ENCODE measurements at places on chromosomes 2 and 18.

GRCh38 chr2:132978840-132979239 is 308.8 kb upstream of the LYPD1 start:
- DNase-seq = no peak

DNA sequence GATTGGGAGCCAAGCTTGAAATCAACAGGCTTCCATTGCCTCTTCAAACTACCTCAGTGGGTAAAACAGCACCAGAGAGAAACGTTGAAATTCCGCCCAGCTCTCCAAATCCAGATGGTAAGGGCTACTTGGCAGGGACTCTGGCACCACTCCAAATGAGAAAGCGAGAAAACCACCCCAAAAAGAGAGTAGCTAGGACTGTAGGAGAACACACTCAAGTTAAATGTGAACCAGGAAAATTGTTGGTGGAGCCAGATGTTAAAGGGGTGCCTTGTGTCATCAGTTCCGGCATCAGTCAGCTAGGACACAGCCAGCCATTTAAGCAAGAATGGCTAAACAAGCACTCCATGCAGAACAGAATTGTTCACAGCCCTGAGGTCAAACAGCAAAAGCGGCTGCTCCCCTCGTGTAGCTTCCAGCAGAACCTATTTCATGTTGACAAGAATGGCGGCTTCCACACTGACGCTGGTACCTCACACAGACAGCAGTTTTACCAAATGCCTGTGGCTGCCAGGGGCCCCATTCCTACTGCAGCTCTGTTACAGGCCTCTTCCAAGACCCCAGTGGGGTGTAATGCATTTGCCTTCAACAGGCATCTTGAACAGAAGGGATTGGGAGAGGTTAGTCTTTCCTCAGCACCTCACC is 167.3 kb downstream of the ASXL3 start:
- DNase-seq = no peak

DNA sequence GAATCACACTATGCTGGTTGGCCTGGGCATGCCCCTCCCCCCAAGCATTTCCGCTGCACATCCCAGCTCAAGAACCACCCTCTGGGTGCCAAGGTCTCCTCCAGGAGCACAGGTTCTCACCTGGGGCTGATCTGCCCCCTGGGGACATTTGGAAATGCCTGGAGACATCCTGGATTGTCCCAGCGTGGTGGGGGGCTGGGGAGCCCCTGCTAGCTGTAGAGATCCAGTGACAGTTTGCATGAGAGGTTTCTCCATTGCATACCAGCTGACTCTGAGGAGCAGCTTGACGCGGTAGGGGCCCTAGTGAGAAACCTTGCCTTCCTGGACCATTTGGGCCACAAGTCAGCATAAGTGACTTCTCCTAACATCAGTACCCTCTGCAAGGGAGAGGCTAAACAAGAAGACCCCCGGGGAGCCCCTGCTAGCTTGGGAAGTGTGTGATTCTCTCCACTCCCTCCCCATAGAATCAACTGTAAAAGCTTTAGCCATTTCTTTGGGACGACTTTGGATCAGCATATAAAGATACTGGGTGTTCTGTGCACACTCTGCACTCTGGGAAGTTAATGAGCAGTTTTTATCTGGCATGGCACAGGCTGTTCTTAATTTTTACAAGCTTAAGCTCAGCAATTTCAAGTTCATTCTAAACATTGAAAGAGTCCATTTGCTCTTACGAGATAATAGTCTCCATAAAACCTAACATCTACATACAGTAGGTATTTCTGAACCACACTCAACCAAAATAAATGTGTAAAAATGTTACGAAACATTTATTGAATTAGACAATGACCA is 94.1 kb downstream of the GBX2 start:
- DNase-seq = no peak

DNA sequence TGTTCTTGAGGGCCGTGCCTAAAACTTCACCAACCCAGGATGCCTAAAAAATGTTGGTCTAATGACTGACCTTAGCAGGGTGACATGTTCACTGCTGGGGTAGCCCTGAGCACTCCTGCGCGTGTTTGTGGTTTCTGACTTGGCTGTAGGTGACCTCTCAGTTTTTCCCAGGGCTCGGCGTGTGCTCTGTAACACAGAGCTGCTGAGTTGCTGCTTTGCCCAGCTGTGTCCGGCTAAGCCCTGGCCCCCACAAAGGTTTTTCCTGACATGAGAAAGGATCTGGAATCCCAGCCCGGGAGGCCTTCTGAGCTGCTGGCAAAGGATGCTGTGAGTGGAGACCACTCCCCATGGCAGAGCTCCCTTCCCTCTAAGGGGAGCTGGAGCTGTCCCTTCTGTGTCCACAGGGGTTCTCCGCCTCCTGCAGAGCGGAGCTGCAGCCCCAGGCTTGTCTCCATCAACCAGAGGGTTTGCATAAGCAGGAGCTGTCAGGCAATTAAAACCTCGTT is 52.7 kb downstream of the CRIM1 start:
- no peak for DNase-seq

DNA sequence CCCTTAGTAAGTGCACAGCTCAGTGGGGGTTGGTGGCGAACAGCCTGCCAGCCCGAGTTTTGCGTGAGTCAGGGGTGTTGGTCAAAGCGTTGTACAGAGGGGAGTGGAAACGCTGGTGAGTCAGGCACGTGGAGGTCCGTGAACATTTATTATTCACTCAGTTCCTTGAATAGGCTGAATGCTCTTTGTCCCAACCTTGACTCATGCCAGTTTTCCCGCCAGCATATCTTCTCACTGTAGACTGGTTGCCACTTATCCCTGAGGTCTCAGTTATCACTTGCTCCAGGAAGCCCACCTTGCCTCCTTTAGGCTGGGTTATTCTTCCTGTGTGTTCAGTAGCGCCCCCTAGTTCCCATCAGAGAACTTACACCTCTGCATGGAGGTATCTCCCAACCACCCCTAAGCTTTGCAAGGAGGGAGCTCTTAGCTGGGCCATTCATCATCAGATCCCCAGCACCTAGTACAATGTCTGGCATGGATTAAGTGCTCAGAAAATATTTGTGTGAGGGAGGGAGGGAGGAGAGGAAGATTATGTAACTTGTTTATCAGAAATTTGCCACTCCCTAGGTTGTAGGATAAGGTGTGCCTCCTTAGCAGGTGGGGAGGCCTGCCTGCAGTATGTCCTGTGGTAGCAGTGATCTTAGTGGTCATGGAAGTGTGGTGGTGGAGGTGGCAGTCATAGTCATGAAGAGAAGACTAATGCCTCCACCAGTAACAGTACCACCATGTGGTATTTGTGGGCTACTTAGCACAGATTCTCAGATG is 72.1 kb downstream of the CABLES1 start:
- no peak for DNase-seq

GRCh38 chr2:53210538-53210937 is 557.1 kb upstream of the CHAC2 start:
- no peak for DNase-seq

- no peak for DNase-seq
Observed at GRCh38 chr2:66431274-66431642, 3.7 kb upstream of the MEIS1 start.

- DNase-seq = no peak
Observed at GRCh38 chr2:100344433-100344832, 22.1 kb upstream of the LONRF2 start.

All from stomach (tissue), 19 donors.